Activated CD4-positive, alpha-beta memory T cell treated with anti-CD3 and anti-CD28 coated beads, Interleukin-2, amount 10 ng/mL, durations not matched to agents 7 days and 5 days (primary cell): ENCODE measurements at places on chromosomes 7 and 10. TPM values are rescaled to one million over a fixed set of nuclear protein-coding genes. Genes with fewer than 3 reads are reported as not detected.

GRCh38 chr7:4681886-4682620 is at the start of gene FOXK1:
FOXK1 (plus strand) TSS chr7:4682295; CDS start chr7:4682309, 14 bp downstream.
- DNase-seq = peak; percentile 80

Gene EGR2
- total RNA-seq = 6.4 TPM

DNA sequence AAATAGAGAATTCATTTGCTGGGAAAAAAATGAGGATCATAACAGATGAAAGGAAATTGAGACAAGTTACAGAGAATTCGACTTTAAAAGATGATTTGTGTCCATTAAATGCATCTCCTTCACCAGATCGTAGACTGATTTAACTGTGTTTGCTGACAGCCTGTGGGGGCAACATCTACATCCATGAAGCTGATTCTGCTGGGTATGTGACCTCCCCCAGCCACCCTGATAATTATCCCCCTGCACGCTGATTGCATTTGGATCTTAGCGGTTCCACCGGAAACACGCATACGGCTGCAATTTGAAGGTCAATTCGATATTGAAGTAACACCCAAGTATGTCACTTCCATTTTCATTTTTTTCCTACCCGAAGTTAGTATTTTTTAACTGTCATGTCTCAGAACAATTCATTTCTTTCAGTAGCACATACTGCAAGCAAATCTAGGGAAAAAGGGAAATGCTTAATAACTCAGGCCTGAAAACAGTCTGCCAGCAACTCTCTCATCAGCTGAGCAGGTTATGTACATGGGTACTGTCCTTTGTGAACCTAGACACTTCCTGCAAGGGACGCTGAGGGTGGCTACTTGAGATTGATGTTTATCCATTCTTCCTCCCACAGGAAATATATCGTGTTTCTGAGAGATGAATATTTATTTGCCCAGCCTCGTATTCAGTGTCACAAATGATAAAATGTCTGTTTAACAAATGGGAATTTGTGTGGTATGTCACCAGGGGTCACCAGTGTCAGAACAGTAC is 134.9 kb downstream of the ZNF22 start:
- no peak for DNase-seq

Gene SPDYE9
- not detected for total RNA-seq

GRCh38 chr7:130853503-130854279 is 119.7 kb upstream of the KLF14 start:
- no peak for DNase-seq

DNA sequence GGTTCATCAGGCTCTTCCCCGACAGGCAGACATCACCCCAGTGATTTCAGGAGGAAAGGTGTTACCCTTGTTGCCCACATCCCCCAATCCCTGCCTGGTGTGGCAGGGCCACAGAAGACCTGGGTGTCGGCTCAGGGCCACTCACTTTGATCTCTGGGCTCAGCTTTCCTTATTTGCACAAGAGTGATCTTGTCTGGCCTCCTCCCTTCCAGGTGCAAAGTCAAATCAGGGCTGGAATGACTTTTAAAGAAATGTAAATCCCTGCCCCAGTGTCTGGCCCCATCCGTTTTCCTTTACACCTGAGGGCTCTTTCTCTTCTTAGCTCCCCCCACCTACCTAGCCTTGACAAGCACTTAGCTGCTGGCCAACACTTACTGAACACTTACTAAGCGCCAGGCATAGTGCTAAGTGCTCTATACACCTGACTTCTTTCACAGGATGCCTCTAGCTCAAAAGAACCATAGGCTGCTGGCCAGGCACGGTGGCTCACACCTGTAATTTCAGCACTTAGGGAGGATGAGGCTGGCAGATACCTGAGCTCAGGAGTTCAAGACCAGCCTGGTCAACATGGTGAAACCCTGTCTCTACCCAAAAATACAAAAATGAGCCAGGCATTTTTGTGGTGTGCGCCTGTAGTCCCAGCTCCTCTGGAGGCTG is 979 bp upstream of the NODAL start:
- no peak for DNase-seq

DNA sequence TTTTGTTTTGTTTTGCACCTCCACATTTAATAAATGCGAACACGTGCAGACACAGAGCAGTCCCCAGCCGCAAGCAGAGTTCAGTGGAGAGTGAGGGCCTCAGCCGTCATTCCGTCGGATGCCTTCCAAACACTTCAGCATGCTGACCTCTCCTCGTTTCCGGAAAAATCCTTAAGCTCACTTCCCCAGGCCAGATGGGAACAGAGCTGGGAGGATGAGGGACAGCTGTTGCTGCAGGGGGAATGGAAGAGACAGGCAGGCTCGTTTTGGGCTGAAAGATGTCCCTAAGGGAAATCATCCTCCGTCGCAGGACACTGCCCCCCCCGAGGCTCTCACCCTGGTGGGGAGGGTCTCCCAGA is 17.2 kb upstream of the FGFR2 start:
- DNase-seq = no peak

Gene ADRB1
- 0.20 TPM for total RNA-seq

GRCh38 chr10:53463539-53463938 is 691.0 kb upstream of the MBL2 start:
- DNase-seq = no peak

Gene BTBD16
- not detected for total RNA-seq

- DNase-seq = no peak
Measured at GRCh38 chr10:132851451-132851850, 65.5 kb upstream of the NKX6-2 start.

DNA sequence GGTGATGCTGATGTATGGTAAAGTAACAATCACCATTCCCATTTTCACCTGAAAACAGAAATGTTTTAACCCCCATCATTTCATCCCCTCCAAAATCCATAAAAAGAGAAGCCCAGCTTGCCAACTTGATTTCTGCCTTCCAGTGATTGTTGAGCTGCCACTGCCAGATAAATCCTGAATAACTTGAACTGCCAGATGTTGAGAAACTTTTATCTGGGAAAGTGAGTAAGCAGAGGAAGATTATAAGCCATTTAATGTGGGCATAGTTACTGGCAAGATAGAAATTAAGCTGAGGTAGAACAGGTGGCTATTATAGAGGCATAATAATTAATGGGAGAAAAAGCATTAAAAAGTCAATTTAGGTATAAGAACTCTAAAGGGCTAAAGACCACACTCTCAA is 534.1 kb downstream of the ANKRD7 start:
- DNase-seq = no peak
